B cell (primary cell): ENCODE measurements at places on chromosomes 1 and 21. TPM values are rescaled to one million over a fixed set of nuclear protein-coding genes. Genes with fewer than 3 reads are reported as not detected.

GPA33 gene
- 0.34 and 0.91 TPM in 2 replicates for total RNA-seq

SLC2A1 gene
- total RNA-seq = 240 and 241 TPM in 2 replicates

TAL1 gene
- total RNA-seq = not detected in 2 replicates

FAM131C gene
- 0.37 and 0.58 TPM in 2 replicates for total RNA-seq

SMPDL3B gene
- total RNA-seq = not detected in 2 replicates

DNA sequence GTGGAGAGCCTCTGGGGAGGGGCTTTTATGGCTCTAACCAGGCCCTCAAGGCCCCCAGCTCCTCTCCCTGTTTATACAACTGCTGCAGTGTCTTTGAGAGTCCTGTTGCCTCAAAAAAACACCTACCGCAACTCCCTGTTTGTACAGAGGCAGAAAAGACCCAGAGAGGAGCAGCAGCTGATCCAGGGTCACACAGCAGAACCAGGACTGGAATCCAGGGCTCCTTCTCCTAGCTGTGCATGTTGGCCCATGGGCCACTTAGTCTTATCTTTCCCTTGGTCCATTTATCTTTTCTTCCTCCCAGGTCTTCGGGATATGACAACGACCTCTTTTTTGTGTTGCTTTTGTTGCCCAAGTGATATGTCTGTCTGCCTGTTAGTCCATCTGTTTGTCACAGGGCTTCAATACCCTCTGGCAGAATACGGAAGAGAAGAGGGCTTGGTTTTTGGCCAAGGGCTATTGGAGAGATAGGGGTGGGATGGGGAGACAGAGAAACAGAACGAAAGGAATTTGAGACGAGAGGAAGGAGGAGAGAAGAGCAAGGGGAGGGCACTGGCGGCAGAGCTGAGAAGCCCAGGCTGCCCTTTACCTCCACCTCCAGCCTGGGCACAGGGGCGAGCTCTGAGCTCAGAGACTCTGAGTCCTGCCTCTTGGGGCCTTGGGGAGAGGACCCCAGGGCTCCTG lies 33.5 kb upstream of the WASF2 start:
- DNase-seq = no peak

GRCh38 chr1:110133436-110133835 lies 16.9 kb upstream of the SLC6A17 start:
- no peak for DNase-seq

DNA sequence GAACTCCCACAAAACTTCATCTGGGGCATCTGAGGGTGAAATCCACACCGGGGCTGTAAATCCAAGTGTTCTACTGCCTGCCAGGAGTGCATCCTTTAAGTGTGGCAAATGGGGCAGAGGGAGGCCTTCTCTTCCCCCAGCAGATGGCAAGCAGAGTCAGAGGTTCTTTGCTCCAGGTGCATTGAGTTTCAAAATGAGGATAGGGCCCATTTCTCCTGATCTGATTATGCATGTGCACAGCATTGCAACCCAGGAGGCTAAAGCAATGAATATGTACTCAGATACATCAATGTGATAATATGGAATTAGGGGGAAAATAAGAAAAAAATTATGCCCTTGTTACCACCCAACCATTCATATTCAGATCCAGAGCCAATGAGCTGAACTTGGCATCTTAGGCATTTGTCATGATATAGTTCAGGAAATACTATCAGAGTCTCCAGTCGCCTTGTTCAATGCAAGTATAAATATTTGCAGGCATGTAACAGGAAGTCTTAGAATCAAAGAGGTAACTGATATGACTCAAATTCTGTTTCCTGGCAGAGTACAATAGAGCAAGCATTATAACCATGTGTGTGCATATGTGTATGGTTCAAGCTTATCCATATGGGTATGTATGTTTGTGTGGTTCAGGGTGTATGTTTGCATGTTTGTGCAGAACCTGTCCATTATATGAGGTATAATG lies 473.8 kb upstream of the PKN2 start:
- no peak for DNase-seq

DNA sequence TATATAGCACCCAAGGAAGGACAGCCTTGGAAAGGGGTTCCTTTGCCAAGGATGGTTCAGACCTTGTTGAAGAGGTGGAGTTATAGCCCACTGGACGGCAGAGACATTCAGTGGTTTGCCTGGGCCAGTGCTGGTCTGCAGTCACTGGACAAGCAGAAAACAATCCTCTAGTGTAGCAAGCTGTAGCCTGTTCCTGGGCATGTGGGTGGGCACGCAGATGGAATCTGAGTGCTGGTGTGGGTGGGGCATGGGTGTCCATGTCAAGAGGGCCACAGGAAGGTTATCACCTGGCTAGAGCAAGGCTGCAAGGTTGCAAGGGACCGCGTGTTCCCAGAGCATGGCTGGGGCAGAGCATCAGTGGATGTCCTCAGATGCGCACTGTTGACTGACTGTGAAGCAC lies 244.7 kb downstream of the PTPRU start:
- DNase-seq = no peak

DNA sequence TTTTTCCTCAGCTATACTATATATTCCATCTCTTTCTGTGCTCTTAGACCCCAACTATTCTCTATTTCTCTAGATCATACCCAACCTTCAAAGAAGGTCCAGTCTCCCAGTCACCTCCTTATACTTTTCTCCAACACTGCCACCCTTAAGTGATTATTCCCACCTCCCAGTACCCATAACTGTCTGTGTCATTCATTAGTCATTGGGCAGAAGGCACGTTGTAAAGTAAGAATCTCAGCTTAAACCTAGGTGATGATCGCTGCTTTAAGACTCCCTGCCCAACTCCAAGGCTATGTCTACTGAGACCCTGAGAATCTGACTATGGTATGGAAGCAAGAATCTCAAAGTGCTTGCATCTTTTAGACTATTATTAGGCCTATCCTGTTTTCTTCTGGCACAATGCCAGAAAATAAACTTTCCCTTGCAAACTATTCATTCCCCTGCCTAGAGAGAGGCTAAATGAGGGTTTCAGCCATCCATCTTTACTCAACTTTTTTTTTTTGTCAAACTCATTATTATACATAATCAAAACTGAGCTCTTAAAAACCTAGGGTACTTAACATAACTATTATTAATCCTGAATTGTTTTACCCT lies 174.3 kb upstream of the DPT start:
- no peak for DNase-seq

DNA sequence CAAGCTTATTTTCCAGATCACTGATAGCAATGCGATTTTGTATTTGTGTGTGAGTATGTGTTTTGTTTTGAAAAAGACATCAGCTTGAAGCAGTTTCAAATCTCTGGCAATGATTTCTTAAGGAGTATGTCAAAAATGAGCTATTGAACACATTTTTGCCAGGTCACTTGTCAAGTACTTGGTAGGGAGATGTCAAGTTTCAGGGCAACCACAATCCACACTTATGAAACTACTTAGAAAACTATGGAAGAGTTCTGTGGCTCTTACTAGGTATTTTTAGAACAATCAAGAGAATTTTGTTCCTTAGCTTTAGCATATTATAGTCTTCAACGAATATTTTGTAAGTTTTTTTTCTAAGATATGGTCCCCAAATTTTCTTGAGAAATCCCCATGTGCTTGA lies 318.8 kb upstream of the ZRANB2 start:
- DNase-seq = no peak

- no peak for DNase-seq
These were observed 8.4 kb downstream of the LRRC3 start for GRCh38 chr21:44463724-44464123.

- DNase-seq = peak; percentile 19
These were observed 35.5 kb upstream of the ASPM start for GRCh38 chr1:197181982-197182381.

GRCh38 chr1:2906085-2906484 lies 104.6 kb upstream of the TTC34 start:
- DNase-seq = no peak

GRCh38 chr1:209653915-209654351 lies 1.7 kb upstream of the LAMB3 start:
- no peak for DNase-seq

- no peak for DNase-seq
These were observed 1.5 kb upstream of the KRTAP10-6 start for GRCh38 chr21:44593598-44594405.

DNA sequence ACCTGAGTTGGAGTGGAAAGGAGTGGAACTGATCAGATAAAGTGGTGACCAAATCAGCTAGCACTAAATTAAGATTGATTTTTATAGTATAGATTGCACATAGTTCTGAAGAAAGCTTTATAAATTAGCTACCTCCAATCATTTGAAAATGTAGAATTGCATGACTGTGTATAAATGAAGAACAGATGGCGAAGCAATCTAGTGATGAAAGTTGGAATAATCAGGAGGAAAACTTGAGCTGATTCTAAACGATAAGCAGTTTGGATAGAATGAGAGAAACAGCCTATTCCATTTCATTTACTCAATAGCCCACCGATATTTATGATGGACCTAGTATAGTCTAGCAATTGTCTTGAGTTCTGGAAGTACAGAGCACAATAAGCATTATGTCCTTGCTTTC lies 661.5 kb downstream of the PLA2G4A start:
- DNase-seq = no peak

GRCh38 chr1:38151399-38151798 lies 104.8 kb upstream of the POU3F1 start:
- no peak for DNase-seq

GRCh38 chr1:5503556-5504363 lies 488.5 kb downstream of the NPHP4 start:
- no peak for DNase-seq

DNA sequence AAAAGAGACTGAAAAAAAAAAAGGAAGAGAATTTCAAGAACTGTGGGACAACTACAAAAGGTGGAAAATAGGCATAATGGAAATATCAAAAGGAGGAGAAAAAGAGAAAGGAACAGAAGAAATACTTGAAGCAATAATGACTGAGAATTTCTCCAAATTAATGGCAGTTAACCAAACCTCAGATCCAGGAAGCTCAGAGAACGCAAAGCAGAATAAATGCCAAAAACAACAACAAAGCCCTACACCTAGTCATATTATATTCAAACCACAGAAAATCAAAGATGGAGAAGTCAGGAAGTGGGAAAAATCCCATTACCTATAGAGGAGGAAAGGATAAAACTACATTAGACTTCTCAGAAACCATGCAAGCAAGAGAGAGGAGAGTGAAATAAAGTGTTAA lies 20.7 kb upstream of the AHCYL1 start:
- DNase-seq = no peak

GRCh38 chr1:198449727-198450433 lies 90.6 kb downstream of the ATP6V1G3 start:
- DNase-seq = no peak

GRCh38 chr1:156886583-156887281 lies 6.8 kb upstream of the PEAR1 start:
- no peak for DNase-seq

DNA sequence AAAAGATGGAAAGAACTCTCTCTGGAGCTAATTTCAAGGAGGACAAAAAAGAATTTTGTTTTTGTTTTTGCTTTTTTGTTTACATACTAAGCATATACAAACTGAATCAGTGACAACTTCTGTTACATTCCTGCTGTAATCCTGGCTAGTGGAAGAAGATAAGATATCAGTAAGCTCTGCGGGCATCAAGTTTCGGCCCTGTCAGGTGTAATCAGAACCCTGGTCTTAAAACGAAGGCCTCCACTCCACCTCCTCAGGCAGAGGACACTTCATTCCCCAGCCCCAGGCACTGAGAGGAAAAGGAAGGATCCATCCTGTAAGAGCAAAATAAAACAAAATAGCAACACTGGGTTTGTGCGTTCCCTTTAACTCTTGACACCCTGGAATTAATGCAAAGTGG lies 88.9 kb upstream of the ARHGAP29 start:
- no peak for DNase-seq

DNA sequence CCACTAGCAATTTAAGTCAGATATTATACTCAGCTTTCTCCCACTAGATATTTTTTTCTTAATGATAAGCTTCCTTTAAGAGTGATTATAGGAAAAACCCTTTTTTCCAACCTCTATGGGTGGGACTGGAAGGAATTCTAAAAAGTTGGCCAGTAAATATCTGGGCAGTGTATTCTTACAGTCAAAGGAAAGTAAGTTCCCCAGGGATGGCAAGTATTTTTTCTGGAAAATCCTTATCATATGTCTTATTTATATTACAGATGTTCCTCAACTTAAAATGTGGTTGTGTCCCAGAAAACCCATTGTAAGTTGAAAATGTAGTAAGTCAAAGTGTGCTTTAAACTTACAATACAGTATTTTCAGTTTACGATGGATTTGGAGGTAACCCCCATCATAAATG lies 29.2 kb downstream of the CMPK1 start:
- no peak for DNase-seq

GRCh38 chr21:41418956-41419680 lies 6.9 kb upstream of the MX1 start:
- DNase-seq = no peak

- no peak for DNase-seq
These were observed 94.3 kb downstream of the BCAR3 start for GRCh38 chr1:93587354-93587753.

DNA sequence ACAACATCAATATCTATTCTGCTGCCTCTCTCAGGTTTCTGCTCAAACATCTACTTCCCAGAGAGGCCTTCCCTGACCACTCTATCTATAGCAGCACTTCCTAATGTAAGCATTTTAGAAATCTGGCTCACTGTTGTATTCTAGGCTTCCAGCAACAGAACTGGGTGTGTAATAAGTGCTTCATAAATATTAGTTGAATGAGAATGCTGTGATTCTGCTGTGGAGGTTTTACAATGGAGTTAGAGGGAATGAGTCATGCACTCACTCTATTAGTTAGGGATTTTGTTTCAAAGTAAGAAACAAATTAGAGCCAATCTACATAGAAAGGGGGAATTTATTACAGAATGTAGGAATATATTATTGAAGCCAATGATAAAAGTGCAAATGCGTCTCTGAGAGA lies 38.6 kb upstream of the SLC35F3 start:
- DNase-seq = no peak

DNA sequence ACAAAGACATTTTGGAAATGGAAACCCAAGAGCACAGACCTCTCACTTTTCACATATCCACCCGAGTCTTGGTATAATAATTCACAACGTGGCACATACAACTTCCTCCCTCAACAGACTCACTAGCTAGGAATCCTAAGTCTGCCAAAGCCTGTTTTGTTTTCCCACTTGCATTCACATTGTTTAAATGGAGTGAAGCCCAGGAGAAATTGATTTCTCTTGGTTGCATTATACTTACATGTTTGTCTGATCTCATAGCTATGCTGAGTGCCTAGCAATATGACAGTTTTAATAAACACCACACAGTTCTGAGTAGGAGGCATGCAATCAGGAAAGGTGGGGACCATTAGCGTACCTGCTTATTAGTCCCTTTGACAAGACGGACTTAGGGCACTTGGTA lies 348.6 kb upstream of the ADGRL4 start:
- no peak for DNase-seq

- DNase-seq = no peak
These were observed 130.6 kb downstream of the IGSF21 start for GRCh38 chr1:18238190-18238589.

GRCh38 chr1:228778026-228778425 lies 42.7 kb downstream of the RHOU start:
- DNase-seq = no peak

DNA sequence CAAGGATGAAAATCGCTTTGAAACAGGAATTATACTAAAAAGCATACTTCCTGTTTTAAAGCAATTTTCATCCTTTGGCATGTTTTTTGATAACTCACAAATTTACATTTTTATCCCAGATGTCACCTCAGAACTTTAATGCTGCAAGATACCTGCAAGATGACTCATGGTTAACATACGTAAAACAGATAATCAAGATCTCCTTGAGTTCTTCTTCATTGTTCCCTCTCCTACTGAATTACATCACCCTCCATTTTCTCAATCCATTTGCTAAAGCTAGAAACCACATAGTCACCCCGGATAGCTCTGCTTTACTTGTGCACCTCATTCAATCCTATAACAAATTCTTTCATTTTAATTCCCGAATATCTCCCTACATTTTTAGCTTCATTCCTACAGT lies 1114.2 kb downstream of the PLA2G4A start:
- DNase-seq = no peak

GRCh38 chr1:15225461-15225860 lies 21.6 kb upstream of the FHAD1 start:
- DNase-seq = no peak
